Stimulated activated CD4-positive, alpha-beta T cell treated with anti-CD3 and anti-CD28 coated beads, Interleukin-4, amount 100 ng/mL, for 48 hours (primary cell): ENCODE measurements at places on chromosomes 12 and 14.

- DNase-seq = no peak
These were observed 19.3 kb upstream of the FKBP4 start for GRCh38 chr12:2775431-2775830.

- DNase-seq = no peak
These were observed 237.3 kb downstream of the RGS6 start for GRCh38 chr14:72169521-72169920.

DNA sequence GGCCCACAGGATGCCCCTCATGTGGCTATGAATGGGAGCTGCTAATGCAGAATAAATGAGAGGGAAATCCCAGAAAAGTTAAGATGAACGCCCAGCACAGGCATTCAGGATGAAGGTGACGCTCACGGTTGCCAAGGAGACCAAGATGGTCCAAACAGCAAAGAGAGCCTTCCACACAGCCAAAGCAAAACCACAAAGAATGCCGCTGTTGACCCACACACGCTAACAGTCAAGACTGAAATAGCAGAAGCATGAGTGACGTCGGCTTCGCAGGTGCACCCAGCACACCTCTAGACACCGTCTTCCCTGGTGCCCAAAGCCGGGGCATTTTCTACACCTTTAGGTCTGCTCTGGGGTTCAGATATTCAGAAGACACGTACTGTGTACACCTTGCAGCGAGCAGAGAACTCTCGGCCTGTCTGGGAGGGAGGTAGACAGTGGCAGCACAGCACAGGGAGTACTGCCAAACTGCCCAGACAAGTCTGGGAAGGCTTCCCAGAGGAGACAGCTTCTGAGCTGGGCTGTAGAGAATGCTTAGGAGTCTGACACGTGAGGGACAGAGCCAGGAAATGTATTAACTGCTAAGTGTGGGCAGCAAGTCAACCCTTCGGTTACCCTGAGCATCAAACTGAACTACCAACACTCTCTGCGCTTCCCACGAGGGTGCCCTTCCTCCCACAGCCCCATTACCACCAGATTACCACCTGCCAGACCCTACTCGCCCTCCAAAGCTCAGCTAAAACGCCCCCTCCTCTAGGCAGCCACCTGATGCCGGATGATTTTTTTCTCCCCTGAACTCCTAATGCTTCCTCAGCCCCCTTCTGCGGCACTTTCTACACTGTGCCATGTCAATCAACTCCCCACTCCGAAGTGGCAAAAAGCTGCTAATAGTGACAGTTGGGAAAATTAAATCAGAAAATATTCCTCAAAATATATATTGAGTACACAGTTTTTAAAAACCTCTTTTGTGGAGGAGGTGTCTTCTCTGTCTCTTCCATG lies 50.1 kb downstream of the CCDC88C start:
- no peak for DNase-seq

GRCh38 chr12:77374673-77375072 lies 309.3 kb upstream of the E2F7 start:
- no peak for DNase-seq

GRCh38 chr14:90742729-90743128 lies 73.5 kb downstream of the TTC7B start:
- DNase-seq = no peak

GRCh38 chr14:73888460-73888725 lies 1.7 kb downstream of the ZNF410 start:
- no peak for DNase-seq

GRCh38 chr12:92673756-92674155 lies 29.0 kb upstream of the PLEKHG7 start:
- DNase-seq = no peak
